Heart left ventricle (tissue), 16 donors: ENCODE measurements at places on chromosomes 1 and 21. TPM values are rescaled to one million over a fixed set of nuclear protein-coding genes. Genes with fewer than 3 reads are reported as not detected.

DNA sequence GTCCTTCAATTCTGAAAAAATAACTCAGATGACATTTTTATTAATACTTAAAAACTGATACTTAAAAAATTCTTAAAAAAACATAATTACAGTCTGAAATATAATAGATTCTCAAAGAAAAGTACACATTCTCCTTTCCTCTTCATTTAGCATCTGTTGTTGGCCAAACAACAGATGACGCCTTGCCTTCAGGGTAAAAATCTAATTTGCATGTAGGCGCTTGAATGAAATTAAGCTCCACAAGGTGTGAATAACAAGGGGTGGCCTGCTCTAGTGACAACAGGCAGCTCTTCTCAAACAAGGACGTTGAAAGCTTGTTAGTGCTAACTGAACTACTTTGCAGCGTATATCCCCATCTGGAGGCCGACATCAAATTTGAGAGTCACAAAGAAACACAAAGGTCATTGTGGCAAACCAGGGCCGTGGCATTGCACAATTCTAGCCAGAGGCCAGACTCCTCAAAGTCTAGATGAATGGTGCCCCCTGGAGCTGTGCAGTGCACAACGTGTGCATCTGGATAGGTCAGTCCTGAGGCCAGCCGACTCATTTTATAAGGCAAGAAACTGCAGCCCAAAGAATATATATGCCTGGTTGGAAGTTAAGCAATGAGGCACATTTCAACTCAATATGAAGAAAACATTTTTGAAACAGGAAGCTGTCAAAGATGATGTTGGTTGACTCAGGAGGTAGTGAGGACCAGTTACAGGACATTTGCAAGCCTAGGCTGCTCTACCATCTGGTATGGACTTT, 459.2 kb upstream of the RUNX1 start:
- H3K4me1 ChIP-seq = peaks cover 11% of the 10 kb centered on the region
- H3K27me3 ChIP-seq = peaks cover 4% of the 10 kb centered on the region
- no peak overlapping the region for H3K27ac ChIP-seq

DNA sequence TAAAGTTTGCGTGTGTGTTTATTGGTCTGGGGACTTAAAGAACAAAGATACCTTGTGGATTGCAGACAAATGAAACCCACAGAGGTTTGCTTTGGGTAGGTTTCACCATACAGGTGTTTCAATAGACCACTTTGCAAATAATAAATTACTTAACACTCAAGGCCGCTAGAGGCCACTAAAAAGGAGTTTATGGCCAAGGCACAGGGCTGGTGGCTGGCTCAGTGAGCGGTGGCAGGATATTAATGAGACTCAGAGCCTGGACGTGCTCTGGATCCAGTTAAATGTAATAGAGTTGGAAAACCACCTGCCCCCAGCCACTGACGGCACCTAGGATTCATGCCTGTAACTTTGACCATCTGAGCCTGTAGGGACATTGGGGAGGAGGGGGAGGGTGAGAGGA, 44.5 kb downstream of the LRRC38 start:
- no peaks in the 10 kb centered on the region for H3K4me1 ChIP-seq
- no peaks in the 10 kb centered on the region for H3K27me3 ChIP-seq
- H3K36me3 ChIP-seq = no peaks in the 10 kb centered on the region
- DNase-seq = peak; percentile 7

GRCh38 chr21:42878678-42878992, 704 bp downstream of the WDR4 start:
- H3K36me3 ChIP-seq = peaks cover 27% of the 10 kb centered on the region
- H3K4me3 ChIP-seq = peak overlapping the region; percentile 72
- DNase-seq = no peak
- no peaks in the 10 kb centered on the region for H3K27me3 ChIP-seq
- H3K27ac ChIP-seq = peak overlapping the region; percentile 44

DNA sequence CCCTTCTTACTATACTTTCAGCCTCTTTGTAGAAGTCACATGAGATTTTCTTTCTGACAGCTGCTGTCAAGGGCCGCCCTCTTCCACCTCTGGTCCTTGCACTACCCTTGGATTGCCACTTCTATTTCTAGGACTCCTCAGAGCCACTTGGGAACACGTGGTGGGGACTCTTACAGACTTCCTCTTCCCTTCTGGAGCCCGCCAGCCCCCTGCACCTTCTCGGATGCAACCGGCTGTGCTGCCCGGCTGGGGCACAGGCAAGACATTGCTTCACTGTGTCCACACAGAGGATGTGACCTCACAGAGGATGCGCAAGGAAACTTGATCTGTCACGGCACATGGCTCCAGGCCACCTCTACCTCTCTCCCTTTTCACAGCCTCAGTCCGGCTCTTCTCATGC, 2.4 kb upstream of the IKBKE start:
- peaks cover 33% of the 10 kb centered on the region for H3K4me1 ChIP-seq
- no peaks in the 10 kb centered on the region for H3K36me3 ChIP-seq
- H3K27ac ChIP-seq = no peak overlapping the region
- H3K27me3 ChIP-seq = no peaks in the 10 kb centered on the region
- H3K4me3 ChIP-seq = no peak overlapping the region

GRCh38 chr21:32962268-32962667, 63.5 kb upstream of the OLIG2 start:
- no peaks in the 10 kb centered on the region for H3K4me1 ChIP-seq
- H3K4me3 ChIP-seq = no peak overlapping the region
- H3K27ac ChIP-seq = no peak overlapping the region
- H3K36me3 ChIP-seq = no peaks in the 10 kb centered on the region
- H3K27me3 ChIP-seq = peaks cover 42% of the 10 kb centered on the region
- DNase-seq = no peak

Gene RAB25
- total RNA-seq = not detected

Gene LAD1
- 13.9 TPM for total RNA-seq

Gene ALG14
- total RNA-seq = 0.56 TPM
